ENCODE measurements at places on chromosomes 1 and 21.

GRCh38 chr1:16239972-16240491 is 3.0 kb upstream of the CPLANE2 start:
- no peak for DNase-seq

DNA sequence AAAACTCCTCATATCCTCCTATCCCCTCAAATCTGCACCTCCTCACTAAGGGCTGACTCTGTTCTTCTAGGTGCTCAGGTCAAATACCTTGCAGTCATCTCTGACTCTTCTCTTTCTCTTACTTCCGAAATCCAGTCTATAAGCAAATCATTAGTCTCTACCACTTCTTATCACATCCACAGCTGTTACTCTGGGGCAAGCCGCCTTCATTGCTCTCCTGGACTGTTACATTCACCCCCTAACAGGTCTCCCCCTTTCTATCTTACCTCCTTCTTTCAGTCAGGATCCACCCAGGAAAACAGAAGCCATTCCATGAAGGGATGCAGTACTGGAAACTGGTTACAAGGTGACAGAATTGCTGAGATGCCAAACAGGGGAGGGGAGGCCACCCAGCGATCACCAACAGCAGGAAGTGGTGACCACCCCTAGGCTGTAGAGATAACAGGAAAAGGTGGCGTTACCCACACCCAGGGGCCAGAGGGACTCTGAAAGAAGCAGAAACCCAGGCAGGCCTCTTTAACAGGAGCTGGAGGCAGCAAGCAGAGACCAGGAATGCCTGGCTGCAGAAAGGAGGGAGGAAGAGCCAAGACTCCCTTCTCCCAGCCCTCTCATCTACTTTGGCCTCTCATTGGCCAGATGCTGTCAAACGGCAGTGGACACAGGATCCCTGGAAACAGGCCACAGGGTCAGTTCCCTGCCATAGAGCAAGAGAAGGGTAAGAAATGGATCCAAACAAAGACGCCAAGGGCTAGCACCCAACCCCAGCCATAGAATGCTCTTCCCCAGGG is 55.5 kb upstream of the FOXO6 start:
- peak; percentile 17 for DNase-seq

DNA sequence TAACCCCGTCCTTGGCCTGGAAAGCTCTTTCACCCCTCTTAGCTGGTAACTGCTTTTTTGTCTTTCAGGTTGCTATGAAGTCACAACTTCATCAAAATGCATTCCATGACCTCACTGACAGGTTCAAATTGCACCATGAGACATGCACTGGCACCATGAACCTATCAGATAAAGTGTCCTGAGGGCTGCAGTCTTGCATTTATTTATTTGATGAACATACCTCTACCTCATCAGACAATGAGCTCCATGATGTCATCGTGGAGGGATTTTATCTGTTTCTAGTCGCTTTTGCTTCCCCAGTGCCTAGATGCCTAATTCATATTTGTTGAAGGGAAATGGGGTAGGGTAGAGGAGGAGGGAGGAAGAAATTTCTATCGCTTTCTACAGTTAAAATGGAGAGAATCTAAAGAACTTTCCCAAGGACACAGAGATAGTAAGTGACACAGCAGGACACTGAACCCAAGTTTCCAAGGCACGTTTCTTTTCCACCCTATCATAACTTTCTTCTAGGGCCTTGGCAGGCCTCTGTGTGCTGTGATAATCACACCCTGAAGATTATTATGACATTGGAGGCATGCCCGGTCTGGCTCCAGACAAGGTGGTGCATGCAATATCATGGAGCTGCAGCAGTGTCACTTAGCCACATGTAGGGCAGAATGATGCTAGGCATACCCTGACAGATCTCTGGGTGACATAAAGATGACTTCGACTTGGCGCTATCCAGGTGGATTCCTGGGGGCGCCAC is 69.5 kb downstream of the CD58 start:
- DNase-seq, result no peak

DNA sequence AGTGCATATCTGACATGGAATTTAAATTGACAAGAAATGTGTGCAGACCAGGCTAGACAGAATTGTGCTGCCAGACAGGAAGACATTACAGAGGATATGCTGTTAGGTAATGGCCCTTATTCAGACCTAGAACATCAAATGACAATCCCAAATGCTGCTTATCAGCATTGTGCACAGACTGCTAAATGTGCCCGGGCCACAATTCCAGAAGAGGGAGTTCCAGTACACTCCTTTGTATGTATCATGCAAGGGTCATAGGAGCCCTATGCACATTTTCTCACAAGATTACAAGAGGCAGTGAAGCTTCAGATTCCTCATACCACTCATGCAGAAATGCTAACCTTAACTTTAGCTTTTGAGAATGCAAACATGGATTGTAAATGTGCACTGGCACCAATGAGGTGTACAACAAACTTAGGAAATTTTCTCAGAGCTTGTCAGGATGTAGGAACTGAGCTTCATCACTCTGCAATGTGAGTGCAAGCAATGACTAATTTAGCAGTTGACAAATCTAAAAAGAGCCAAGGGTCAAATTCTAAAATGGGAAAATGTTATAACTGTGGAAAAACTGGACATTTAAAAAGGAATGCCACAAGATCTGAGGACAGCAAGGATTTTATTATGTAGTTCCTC is 273.5 kb downstream of the COL11A1 start:
- DNase-seq, result no peak

GRCh38 chr1:228530951-228531731 is 44.0 kb downstream of the RNF187 start:
- DNase-seq, result no peak

GRCh38 chr1:64505232-64505943 is 35.5 kb downstream of the CACHD1 start:
- DNase-seq, result peak; percentile 66

DNA sequence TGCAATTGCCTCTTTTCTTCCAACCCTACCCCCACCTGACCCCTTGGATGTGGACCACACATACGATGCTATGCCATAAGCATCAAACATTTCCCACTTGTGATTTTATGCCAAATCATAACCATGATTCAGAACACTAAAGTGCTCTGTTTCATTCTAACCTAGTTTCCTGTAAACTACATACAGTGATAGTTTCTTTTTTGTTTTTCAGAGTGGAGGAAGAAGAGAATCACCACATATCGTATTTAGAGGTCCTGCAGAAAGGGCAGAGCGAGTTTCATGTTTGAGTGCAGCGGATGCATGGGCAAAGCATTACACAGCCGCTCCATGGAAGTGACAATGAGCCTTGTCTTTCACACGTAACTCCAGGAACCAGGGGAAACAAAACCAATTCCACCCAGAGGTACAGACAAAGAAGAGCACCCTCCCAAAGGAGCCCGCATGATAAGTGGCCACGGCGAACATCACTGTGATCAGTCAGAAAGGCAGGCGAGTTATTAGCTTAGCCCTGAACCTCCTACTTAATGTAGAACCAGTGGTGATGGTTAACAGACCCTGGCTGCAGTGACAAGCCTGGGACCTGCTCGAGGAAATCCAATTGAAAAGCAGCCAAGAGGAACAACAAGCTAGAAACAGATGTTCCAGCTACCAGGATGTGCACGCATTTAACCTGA is 64.0 kb upstream of the ZNF281 start:
- no peak for DNase-seq

- no peak for DNase-seq
These were observed 44.9 kb downstream of the SSBP3 start for GRCh38 chr1:54361342-54361741.

DNA sequence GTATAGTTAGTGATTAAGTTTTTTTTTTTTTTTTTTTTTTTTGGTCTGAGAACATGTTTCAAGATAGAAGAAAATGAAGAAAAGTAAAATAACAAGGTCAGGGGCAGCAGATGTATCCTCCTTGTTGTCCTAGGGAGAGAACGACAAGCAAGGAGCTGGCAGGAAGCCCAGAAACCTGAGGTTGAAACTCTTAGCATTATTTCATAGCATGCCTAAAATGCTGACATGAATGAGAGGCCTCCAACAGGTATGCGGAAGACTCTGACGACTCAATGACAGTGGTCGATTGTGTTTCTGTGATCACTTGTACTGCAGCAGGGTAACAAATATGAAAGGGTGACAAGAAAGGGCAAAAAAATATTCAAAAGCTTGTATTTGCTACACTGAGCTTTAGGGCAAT is 415.9 kb downstream of the PLA2G4A start:
- DNase-seq, result no peak

- no peak for DNase-seq
These were observed 98.9 kb upstream of the RGS18 start for GRCh38 chr1:192059407-192059806.

DNA sequence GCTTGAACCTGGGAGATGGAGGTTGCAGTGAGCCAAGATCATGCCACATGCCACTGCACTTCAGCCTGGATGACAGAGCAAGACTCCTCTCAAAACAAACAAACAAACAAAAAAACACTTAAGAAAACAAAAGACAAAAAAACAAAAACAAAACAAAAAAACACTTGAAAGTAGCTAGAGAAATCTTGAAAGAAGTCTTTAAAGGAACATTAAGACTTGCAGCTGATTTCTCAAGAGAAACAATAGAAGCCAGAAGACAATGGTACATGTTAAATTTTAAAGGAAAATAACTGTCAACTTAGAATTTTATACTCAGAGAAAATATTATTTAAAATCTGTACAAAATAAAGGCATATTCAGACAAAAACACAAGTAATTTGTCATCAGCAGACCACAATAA is 71.3 kb downstream of the HLX start:
- DNase-seq, result no peak

GRCh38 chr1:76871355-76871974 is 4.2 kb downstream of the ST6GALNAC5 start:
- no peak for DNase-seq

- no peak for DNase-seq
These were observed 35.7 kb upstream of the BTG2 start for GRCh38 chr1:203269654-203270020.

GRCh38 chr1:62396871-62397270 is 40.0 kb upstream of the USP1 start:
- DNase-seq, result no peak

DNA sequence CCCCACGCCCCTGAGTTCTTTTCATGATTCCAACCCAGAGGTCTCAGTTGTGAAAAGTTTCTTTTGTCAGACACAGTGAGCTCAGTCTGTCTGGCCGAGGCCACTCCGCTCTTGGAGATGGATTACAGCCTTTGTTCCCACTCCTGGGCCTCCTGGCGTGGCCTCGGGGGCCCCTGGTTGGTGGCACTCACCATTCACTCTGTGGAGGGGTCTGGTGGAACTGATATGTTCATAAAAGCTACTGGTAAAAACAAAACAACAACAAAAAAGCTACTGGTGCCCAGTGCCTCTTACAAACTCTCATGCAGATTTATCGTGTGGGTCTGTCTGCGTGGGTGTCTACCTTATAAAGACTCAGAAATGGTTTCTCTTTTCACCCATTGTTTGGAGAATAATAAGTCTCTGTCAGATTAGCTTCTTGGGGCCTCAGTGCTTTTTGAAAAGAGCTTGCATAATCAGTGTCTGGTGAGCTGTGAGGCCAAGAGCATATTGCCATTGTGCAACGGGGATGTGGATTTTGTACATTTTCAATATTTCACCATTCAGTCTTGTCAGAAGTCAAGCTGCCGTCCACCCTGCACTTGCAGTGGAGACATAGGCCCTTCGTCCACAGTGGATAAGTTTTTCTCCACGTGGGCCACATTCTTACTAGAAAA is 86.7 kb downstream of the GALNT2 start:
- no peak for DNase-seq

GRCh38 chr1:62435231-62436038 is 1.4 kb upstream of the USP1 start:
- no peak for DNase-seq

DNA sequence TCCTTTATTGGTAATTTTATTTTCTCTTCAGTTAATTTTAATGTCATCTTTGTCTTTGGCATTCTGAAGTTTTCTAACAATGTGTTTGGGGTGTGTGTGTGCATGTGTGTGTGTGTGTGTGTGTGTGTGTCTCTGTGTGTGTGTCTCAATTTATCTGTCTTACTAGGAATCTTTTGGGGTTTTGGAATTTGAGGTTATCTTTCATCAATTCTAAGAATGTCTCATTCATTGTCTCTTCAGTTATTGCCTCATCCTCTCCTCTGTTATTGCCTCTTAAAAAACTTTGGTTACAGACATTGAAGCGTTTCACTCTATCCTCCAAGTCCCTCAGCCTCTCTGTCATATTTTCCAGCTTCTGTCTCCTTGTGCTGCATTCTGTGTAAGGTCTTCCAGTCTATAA is 18.1 kb upstream of the SAMD13 start:
- DNase-seq, result no peak

DNA sequence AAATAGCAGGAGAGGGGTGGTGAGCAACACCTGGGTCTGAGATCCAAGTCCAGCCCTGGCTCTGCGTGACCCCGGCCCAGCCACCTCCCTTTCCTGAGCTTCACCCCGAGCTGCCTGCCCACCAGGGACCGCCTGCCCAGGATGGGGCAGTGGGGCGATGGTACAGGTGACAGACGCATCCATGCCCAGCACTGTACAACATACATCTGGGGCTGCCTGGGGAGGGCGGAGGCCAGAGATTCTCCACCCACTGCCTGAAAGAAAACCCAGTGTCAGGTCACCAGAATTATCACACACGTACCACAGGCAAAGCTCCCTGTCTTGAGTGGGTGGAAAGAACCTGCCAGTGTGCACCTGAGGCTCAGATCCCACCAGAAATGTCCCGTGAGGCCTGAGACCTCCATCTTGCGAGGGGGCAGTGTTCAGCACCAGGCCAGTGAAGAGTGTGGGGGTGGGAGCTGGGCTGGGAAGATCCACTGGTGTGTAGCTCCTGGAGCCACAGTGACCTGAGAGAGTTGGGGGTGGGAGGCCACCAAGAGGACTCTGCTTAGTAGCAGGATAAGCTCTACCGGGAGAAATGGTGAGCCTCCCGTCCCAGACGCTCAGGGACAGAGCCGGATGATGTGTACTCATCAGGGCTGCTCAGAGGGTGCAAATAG is 81.5 kb downstream of the DMRTB1 start:
- no peak for DNase-seq

DNA sequence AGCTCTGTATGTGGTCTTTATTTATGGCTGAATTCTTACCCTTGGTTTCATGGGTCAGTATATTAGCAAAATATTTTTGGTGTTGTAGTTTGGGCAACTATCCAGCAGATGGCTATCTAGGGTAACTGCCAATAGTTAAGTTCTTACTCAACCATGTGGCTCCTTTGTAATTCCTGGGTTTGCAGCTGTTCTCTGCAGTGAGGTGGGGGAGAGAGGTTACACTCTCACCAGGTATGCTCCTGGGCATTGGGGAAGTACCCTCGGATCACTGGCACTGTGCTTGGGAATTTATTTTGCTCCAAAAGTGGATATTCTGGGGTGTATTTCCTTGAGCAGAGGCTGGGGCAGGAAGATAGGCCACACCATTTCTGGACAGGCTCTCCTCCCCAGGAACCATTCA is 436.7 kb upstream of the TMPRSS15 start:
- no peak for DNase-seq

- DNase-seq, result no peak
These were observed 71.3 kb downstream of the GRIK3 start for GRCh38 chr1:36963006-36963405.

DNA sequence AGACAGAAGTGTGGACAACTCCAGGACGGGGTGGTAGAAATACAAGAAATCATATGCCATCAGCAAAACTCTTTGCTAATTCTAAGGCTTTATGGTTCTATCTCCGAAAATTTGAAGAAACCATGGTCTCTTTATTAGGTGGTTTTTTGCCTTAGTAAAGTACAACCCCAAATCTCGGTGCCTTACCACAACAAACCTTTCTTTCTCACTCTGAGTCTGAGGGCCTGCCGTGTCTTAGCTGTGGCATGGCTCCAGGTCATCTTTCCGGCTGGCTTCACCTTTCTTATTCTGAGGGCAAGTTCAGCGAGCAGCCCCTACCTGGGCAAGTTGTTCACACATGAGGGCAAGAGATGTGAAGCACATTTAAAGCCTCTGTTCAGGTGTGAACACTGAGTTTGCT is 280.6 kb downstream of the TTLL7 start:
- no peak for DNase-seq

- no peak for DNase-seq
These were observed 152.2 kb downstream of the SIPA1L2 start for GRCh38 chr1:232477728-232478127.

Data from activated CD8-positive, alpha-beta memory T cell treated with anti-CD3 and anti-CD28 coated beads, Interleukin-2, amount 50 U/mL, for 48 hours (primary cell).